ENCODE measurements at places on chromosomes 3 and 15.
A peak's percentile ranks its signal among the peaks of the same experiment; 100 is the strongest.

DNA sequence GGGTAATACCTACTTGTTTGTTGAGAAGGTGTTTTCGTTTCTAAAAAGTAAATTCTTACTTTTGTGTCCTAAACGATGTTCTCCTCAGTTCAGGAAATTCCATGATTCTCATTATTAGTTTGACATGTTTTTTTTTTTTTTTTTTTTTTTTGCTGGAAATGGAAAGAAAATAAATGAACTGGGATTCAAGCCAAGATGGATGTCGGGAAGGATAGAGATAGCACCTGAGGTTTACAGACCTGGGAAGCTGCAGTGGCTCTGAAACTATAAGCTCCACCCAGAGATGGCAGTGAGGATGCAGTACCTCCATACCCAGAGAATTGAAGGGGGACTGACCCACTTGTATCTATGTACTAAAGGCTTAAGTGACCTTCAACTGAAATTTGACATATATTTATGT, 334.6 kb upstream of the TGFBR2 start:
- no peak for DNase-seq

GRCh38 chr3:156674911-156675829, 780 bp downstream of the TIPARP start:
- peak; percentile 49 for DNase-seq

- DNase-seq, result no peak
Measured at GRCh38 chr3:64037084-64037483, 13.8 kb upstream of the PSMD6 start.

GRCh38 chr3:147963711-147964110, 554.5 kb downstream of the ZIC1 start:
- no peak for DNase-seq

DNA sequence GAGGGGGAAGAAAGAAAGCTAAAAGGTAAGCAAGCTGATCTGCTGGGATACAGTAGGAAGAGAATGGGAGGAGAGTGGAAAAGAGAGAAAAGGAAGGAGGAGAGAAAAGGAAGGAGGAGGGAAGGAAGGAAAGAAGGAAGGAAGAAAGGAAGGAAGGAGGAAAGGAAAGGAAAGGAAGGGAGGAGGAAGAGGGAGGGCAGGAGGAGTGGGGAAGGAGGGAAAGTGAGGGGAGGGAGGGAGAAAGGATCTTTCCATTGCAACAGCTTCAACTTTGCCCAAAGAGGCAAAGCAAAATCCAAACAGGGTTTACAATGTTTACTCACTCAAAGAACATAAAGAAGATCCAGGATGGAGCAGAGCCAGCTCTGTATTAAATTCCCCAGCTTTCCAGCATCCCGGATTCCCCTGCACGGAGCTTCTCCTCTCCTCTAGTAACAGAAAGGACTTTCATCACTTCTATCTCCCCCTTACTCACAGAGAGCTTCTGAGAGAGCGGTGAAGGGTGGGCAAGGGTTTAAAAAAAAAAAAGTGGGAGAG, 494.2 kb upstream of the PROK2 start:
- no peak for DNase-seq

DNA sequence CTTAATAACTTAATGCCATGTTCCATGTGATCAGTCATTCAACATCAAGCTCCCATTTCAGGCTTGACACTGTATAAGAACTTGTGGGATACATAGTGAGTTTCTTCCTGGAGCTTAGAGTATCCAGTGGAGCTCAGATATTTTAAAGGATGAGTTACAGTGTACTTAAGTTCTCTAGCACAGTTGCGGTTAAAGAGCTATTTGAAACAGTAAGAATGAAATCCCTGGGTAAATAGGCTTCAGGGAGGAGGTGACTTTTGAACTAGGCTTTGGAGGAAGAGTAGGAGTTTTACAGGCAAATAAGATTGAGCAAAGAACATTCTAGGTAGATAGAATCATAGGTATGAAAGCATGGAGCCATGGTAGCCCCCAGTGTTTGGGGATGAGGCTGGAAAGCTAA, 3.8 kb downstream of the ZNF592 start:
- DNase-seq, result no peak

DNA sequence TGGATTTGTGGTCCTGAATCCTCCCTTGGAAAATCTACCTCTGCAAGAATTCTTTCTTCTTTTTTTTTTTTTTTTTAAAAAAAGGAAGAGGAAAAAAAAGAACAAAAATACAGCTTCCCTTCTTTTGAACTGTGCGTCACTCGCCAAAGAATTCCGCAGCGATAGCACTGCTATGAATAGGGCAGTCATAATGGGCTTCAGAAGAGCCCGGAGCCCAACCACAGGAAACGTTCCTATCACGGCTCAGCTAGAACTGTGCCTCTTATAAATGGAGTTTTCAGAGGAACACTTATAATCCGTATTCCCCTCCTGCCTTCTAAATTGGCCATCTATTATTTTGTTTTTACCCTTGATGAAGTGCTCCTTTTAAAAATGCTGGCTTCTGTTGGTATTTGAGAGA, 227.7 kb downstream of the ADAMTS17 start:
- DNase-seq, result peak; percentile 86

DNA sequence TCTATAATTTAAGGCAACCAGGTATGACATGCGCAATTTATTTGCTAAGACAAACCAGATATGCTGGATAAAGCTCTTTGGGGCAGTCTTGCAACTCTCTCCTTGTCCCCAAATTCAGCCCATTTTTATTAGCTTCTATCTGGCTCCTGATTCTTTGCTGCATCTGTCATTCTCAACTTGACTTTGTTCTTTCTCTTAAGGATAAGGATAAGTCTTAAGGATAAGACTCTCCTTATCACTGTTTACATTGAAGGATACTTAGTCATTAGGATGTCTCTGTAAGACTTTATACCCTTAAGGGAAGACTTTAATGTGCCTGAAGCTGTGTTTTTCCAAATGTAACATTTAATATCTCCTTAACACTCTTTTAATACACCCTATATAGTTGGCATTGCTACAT, 49.2 kb downstream of the ALCAM start:
- DNase-seq, result no peak

GRCh38 chr15:64013179-64014062, 32.9 kb downstream of the DAPK2 start:
- no peak for DNase-seq

DNA sequence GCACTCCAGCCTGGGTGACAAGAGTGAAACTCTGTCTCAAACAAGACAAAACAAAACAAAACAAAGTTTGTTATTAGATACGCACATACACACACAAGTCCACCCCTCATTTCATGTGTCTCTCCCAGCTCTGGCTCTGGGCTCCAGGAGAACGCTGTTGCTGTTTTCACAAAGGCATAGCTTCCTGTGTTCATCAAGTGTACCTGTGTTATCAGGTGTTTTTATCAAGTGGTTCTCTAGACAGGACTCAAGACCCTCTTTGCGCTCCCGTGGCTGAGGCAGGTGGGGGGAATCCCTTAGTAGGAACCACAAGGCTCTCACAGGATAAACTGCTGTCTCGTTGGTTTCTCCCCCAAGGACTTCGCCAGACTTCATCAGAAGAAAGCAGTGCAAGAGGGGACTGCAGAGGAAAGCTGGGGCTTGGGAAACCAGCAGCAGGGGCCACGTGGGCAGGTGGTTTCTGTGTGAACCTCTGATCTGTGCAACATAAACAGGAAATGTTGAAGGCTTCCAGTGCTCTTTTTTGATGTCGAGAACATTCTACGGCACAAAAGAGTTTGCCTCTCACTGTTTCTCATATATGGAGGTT, 6.9 kb upstream of the PPP1R2 start:
- DNase-seq, result no peak

GRCh38 chr3:197590313-197590962, 34.7 kb upstream of the BDH1 start:
- DNase-seq, result no peak

DNA sequence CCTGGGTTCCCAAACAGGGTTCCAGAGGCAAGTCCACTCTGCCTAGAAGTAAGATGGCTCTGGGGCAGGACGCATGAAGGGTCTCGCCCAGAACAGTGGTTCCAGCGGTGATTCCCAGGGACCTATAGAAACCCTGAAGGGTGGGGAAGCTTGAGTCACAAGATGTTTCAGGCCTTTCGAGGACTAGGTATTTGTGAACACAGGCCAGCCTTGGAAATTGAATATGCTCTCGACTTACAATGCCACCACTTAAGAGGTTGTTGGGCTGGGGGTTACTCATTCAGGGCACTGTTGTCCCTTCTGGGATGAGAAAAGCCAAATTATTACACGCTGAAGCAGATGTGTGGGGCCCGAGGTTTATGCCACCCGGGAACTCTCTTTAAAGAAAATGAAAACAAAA, 152.0 kb downstream of the TJP1 start:
- DNase-seq, result no peak

- no peak for DNase-seq
Measured at GRCh38 chr3:170056710-170057454, 19.1 kb downstream of the GPR160 start.

- DNase-seq, result no peak
Measured at GRCh38 chr3:53244271-53244670, 11.6 kb downstream of the TKT start.

GRCh38 chr3:49248840-49249227, 28.2 kb downstream of the C3orf62 start:
- DNase-seq, result no peak

GRCh38 chr3:157079676-157080369, 80.1 kb downstream of the CCNL1 start:
- no peak for DNase-seq

DNA sequence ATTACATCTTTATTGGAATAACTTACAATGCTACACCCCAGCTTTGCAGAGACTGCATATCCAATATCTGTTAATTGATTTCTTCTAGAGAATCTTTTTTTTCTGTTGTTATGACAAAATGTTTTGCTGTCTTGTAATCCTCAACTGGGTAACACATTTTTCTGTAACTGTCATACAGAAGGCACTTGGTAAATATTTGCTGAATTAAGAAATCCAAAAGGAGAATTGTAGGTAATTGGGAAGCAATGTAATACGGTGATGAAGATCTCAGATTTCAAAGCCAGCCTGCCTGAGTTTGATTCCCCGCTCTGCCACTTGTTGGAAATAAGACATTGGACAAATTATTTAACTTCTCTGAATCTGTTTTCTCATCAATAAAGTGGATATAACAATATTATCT, 169.1 kb downstream of the WDR72 start:
- no peak for DNase-seq

GRCh38 chr3:148582126-148582525, 115.6 kb upstream of the AGTR1 start:
- DNase-seq, result no peak

- DNase-seq, result no peak
Measured at GRCh38 chr3:87307805-87308204, 31.4 kb upstream of the POU1F1 start.

- no peak for DNase-seq
Measured at GRCh38 chr15:87792250-87793040, 464.1 kb downstream of the NTRK3 start.

DNA sequence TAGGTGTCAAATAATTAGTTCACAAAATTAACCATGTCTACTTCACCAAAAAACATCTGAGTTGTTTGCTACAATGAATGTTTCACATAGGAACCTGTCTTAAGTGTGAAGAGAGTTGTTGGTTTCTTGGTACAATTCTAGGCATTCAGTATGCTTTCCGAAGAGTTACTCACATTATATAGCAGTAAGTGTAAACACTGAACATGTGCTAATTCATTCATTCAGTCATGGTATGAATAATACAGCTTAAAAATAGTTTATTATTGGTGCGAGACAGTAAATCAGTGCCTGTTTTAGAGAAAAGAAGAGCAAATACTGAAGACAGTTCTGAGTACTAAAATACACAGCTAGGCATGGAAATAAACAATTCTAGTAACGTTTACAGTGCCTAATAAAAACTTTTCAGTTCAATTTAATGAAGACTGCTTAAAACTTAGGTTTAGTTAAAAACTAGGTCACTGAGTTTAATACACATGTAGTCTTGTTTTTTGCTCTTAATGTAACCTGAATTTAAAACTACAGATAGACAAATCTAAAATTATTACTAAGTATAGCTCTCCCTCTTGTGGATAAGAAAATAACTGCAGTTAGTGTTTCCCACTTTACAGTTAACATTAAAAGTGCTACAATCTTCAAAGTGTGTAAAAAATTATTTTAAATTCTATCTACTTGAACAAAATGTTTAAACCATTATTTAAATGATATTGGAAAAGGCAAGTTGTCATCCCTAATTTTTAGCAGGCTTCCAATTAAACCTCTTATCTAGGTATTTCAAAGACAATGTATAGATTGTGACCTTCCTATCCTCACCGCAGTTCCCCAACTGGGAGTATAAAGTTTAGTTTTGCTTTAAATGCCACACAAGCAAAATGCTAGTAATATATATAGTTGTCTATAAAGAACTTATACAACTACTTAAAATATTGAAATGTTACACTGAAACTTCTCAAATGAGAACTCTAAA, 20.1 kb upstream of the ZCWPW2 start:
- peak; percentile 15 for DNase-seq

DNA sequence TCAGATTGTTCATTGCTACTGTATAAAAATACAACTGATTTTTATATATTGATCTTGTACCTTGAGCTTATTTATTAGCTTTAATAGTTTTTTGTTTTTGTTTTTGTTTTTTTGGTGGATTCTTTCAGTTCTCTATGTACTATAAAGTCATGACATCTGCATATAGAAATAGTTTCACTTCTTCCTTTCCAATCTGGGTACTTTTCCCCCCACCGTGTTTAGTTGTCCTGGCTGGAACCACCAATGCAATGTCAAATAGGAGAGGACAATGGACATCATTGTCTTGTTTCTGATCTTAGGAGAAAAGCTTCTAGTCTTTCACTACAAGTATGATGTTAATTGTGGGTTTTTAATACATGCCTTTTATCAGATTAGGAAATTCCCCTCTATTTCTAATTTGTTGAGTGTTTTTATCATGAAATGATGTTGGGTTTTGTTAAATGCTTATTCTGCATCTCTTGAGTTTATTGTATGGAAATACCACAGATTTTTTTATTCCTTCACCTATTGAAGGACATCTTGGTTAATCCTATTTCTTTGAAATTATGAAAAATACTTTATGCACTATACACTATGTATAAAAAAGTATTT, 2.8 kb upstream of the XCR1 start:
- no peak for DNase-seq

GRCh38 chr15:96354731-96355567, 24.4 kb downstream of the NR2F2 start:
- peak; percentile 77 for DNase-seq

GRCh38 chr15:68271854-68272471, 5.6 kb upstream of the FEM1B start:
- peak; percentile 83 for DNase-seq

GRCh38 chr3:192577811-192578210, 149.5 kb downstream of the FGF12 start:
- DNase-seq, result no peak

All from fibroblast of skin of abdomen (primary cell).